AG08395 (cell line): ENCODE measurements at places on chromosomes 2 and 18.

DNA sequence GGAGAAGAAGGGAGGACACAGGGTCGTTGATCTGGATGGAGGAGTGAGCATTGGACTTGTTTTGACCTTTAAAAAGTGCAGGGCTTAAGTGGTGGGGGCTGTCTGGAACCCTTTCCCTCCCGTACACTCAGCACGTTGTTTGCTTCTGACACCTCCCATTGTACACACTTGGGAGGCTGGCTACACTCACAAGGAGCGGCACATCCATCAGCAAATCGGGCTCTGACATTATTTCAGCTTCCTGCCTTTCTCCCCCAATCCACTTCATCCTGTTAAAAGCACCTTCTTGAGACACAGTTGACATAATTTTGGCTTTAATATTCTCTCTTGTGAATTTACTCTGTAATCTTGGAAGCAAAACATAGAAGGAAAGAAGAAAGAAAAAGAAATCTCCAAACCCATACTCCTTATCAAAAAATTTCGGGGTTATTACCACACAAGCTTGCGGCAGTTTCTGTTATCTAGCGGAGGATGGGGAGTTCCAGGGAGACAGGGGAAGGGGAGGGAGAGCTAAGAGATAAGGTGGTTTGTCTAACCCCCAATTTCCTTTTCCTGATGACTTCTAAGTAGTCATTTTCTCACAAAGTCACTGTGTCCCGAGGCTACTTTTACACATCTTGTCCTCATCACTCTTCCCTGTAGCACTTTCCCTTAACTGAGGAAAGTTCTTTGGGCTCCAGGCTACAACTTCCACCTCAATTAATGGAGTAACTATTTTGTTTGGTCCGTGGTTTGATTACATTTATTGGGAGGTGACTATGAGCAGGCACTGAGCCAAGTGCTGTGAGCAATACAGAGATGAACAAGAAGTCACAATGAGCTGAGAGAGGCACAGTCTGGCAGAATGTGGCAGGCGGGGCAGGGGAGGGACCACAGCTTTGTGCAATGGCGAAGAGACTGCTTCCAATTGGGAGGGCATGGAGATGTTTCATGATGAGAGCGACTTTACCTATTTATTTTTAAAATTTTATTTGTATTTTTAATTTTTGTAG is 240.1 kb upstream of the MEX3C start:
- no peak for DNase-seq

GRCh38 chr2:219553168-219553417 is 9.3 kb downstream of the TMEM198 start:
- no peak for DNase-seq

DNA sequence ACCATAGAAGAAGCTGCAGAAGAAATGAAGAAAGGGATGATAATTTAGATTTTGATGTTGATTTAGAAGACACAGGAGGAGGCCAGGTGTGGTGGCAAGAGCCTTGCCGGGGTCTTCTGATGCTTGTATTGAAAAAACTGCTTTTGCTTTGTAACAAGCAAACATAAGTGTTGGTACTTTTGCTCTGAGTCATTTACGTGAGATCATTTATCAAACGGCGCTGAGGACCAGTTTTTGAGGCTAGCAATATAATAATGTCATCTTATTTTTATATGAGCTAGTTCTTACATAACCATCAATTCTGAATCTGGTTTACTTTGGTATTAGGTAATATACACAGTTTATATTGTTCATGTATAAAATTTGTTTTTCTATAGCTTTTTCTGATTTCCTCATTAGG is 30.6 kb downstream of the SPTBN1 start:
- no peak for DNase-seq

DNA sequence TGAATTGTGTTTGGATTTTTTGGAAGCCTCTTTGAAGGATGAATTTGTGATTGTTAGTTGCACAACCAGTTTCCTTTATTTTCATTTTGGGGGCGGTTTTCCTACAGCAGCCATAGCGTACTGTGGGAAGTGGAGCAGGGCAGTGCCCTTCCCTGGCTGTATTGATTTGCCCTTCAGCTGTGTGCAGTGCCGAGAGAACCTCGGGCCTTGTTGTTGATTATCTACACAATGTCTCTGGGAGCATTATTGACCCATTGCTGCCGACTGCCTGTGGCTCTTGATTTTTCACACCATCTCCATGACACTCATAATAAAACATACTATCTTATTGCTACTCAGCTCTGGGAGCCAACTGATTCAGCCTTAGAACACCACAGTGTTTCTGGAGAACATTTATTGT is 162.2 kb upstream of the BOD1L2 start:
- DNase-seq = no peak

DNA sequence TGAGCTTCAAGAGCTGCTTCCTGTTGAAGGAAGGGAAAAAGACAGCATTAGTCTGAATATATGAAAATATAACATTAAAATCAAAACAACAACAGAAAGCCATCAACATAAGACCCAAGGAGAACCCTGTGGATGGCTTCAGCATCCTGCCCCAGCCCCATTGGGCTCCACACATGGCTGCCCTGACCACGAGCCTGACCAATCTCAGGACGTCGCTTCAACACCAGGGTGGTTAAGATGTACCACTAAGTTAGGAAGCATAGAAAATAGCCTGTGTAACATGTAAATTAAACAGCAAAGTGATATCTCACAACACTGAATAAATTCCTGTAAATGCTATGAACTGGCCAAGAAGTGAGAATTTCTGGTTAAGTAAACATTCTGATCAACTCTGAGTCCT is 77.2 kb upstream of the CD226 start:
- no peak for DNase-seq
